ENCODE measurements at places on chromosomes 2 and 18.

DNA sequence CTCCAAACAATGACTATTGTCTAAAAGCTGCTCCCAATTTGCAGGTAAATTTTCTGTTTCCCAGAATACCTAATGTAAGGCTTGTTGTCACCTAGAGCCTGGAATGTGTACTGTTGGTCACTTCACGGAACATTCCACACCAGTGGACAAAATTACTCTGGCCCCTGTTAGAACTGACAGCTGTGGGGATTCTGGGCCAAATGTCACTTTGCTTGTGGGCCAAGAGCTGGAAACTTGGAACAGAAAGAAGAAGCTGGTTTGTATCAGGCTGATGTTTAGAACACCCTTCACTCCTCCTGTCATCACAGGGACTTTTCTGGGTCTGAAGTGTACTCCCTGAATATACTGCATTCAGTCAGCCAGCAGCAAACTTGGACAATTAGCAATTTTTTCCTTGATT is 495.6 kb upstream of the SYT4 start:
- no peak for DNase-seq

GRCh38 chr2:171878481-171878993 is 15.5 kb downstream of the SLC25A12 start:
- no peak for DNase-seq

- DNase-seq, result no peak
These were observed 159.8 kb downstream of the RHBDD1 start for GRCh38 chr2:226995625-226996041.

DNA sequence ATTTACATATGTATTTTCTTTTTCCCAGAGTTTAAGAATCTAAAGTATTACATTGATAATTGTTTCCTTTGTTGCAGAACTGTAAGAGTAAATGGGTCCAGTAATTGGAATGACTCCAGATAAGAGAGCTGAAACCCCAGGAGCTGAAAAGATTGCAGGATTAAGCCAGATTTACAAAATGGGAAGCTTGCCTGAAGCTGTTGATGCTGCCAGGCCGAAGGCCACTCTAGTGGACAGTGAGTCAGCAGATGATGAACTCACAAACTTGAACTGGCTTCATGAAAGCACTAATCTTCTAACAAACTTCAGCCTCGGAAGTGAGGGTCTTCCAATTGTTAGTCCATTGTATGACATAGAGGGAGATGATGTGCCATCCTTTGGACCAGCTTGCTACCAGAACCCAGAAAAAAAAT is 183.8 kb upstream of the STON1 start:
- no peak for DNase-seq

DNA sequence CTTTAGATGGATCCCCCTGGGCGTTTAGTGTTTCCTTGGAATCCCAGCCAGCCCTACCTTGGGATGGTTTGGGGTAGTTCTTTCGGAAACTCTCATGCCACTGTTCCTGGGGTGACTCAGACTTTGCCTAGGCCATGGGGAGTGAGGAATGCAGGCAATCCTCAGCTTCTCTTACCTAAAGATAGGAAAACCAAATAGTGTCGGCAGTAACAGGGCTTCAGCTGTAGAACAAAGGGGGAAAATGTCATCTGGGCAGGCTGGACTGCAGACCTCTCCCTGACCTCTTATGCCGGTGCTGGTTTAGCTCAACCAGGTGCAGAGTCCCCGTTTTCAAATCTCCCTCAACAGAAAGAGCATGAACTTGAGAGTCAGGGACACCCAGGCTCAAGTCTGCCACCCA is 252.1 kb downstream of the TSN start:
- no peak for DNase-seq

DNA sequence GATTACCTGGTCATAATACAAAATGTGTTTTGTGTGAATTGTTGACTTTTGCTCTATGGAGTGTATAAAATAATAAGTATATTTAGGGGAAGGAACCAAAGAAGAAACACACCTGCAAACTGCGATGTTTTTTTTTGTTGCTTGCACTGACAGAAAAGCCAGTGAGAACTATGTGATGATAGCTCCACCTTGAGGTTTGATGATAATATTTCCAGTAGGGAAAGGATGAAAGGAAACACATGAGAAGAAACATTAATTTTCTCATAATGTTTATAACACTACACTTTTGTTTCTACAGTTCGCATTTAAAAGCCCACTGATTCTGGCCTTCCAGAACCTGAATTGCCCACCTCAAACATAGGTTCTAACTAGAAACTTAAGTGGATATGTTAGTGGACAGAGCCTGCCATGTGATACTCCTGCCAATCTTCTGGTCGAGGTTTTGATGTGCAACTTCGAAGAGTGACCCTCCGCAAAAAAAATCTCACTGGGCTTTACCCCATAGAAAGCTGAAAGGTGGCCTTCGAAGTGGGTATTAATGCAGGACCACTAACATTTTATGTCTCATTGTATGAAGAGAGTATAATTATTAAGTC is 476.4 kb upstream of the SPHKAP start:
- DNase-seq, result no peak
